H1 (cell line): ENCODE measurements at places on chromosomes 7 and 10.

- DNase-seq, result no peak
Measured at GRCh38 chr7:106610996-106611886, 49.7 kb downstream of the CCDC71L start.

GRCh38 chr10:123327896-123328295, 173.7 kb downstream of the BUB3 start:
- no peak for DNase-seq

GRCh38 chr10:4081685-4082111, 296.7 kb upstream of the KLF6 start:
- no peak for DNase-seq

GRCh38 chr10:73941300-73941699, 30.4 kb downstream of the PLAU start:
- no peak for DNase-seq

DNA sequence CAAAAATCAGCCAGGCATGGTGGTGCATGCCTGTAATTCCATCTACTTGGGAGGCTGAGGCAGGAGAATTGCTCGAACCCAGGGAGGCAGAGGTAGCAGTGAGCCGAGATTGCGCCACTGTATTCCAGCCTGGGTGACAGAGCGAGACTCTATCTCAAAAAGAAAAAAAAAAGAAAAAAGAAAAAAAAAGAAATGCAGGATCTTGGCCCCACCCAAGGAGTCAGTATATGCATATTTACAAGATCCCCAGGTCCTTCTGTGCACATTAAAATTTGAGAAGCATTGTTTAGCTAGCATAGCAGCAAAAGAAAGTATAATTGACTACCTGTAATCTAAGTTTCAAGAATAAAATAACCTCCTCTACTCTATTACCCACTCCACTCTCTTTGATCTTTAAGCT, 15.8 kb downstream of the PIK3AP1 start:
- no peak for DNase-seq

- no peak for DNase-seq
Measured at GRCh38 chr7:33692956-33693355, 212.4 kb upstream of the BMPER start.

GRCh38 chr7:140557809-140558518, 78.7 kb upstream of the MKRN1 start:
- no peak for DNase-seq

GRCh38 chr7:84924353-84924752, 262.5 kb downstream of the SEMA3D start:
- DNase-seq, result no peak
